ENCODE measurements at places on chromosomes 3 and 15.

GRCh38 chr3:116039651-116039985 is 405.7 kb downstream of the LSAMP start:
- no peak for DNase-seq

DNA sequence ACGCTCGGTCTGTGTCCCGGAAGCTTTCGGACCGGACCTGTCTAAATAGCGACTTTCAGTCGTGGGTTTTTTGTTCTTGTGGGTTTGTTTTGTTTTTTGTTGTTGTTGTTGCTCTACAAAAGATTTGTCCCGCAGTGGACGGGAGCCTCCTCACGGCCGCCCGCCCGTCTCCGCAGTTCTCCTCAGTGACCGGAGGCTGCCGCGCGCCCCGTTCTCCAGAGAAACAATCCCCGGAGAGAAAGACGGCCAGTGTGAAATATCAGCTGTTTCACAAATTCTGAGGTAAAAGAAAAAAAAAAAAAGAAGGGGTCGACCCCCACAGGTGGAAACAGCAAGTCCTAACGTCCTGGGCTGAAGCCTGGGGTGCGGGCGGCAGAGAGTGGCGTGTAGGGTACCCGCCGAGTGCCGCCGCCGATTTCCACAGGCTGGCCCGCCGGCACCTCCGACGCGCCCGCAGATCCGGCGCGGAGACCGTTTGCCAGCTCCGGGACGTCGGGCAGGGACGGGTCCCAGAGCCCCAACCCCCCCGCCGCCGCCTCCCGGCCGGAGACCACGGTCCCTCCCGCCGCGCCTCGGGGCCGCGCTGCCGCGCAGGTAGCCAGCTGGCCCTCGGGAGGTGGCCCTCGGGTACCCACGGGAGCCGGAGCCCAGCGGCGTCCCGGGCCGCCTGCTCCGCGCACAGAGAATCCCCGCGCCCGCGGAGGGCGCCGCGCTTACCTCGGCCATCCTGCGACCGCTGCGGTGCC is 478 bp downstream of the BNC1 start:
- peak; percentile 18 for DNase-seq

GRCh38 chr3:187799942-187800641 is 54.8 kb upstream of the BCL6 start:
- DNase-seq: no peak

DNA sequence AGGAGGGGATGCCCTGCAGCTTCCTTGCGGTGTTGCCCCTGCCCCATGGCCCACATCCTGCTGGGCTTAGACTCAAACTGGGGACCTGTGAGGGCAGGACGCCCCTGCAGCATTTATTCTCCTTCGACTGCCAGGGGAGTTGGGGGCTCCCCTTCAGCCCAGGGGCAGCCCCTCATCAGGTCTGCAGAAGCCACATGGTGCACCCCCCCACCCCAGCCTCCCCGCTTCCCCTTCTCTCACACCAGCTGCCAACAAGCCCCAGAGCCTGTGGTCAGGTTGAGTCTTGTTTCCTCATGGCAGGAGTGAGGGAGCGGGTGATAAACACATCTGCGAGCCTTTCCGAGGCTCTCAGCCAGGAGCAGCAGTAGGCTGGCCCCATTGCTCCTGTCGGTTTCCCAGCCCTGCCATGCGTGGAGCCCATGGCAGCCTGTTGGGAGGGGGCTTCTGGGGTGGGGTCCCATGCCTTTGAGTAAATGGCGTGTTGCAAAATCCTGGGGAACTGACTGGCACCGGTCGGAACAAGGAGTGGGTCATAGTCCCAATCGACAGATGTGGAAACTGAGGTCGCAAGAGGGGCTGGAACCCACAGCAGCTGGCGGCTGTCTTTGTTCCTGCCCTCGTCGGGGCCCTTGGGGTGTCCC is 27.8 kb downstream of the WNT7A start:
- DNase-seq: no peak

GRCh38 chr3:143595456-143596077 is 252.7 kb downstream of the SLC9A9 start:
- DNase-seq: no peak
